Anterior cingulate cortex (tissue), 58 donors: ENCODE measurements at places on chromosomes 16 and 17.

GRCh38 chr16:66735891-66736290, 15.5 kb downstream of the DYNC1LI2 start:
- DNase-seq: no peak

DNA sequence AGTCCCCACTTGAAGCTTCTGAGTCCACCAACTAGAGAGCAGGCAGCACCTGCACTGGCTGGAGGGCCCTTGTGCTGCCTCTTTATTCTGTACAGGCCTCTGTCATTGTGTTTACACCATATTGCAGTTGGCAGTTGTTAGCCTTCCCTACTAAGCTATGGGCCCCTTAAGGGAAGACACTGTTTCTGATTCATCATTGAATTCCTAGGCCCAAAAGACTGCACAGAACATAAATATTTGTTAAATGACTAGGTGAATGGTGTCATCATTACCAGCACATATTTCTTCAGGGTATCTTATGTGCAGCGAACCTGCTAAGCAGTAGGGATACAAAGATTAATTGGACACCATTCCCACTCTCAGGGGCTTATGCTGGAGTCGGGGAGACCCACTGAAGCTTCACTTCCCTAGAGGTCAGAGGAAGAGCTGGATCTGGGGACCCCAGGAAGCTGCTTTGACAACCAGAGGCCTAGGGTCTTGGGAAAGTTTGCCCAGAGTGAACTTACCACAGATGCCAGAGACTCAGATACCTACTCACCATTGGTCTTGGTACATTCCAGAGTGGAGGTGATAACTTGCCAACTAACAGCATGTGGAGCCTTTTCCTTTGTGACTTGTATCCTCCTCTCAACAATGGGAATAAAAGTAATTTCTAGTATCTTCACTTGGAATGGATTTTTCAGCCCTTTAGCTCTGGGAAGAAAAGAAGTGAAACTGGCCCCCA, 28.7 kb upstream of the DDX52 start:
- no peak for DNase-seq

DNA sequence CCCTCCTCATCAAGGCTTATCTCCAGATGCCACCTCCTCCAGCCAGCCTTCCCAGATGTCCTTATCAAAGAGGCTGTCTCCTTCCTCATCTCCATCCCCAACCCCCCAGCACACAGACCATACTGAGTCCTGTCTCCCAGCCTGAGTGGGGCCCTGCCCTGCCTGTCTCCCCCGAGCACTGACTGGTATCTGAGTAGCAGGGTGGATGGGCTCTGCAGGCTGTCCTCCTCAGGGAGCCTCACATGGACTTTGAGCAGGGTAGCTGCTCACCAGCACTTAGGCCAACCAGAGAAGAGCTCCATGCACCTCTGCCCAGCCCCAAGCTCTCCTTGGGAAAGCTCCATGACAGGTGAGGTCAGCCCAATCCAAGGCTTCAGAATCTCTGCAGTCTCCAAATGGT, 20.0 kb upstream of the ITGA3 start:
- DNase-seq: no peak

- no peak for DNase-seq
Observed at GRCh38 chr17:7888184-7888920, at the start of gene CHD3. CHD3 (plus strand) TSS chr17:7888789; CDS start chr17:7889001, 212 bp downstream.

DNA sequence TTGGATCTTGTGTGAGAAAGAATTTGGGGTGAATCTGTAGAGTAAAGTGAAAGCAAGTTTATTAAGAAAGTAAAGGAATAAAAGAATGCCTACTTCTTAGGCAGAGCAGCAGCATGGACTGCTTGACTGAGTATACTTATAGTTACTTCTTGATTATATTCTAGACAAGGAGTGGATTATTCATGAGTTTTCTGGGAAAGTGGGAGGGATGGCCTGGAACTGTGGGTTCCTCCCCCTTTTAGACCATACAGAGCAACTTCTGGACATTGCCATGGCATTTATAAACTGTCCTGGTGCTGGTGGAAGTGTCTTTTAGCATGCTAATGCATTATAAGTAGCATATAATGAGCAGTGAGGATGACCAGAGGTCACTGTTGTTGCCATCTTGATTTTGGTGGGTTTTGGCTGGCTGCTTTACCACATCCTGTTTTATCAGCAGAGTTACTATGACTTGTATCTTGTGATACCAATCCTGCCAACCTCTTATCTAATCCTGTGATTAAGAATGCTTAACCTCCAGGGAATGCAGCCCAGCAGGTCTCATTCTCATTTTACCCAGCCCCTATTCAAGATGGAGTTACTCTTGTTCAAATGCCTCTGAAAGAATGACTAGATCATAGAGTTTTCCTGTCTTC, 58.7 kb downstream of the HSD17B2 start:
- no peak for DNase-seq

- no peak for DNase-seq
Observed at GRCh38 chr17:73697872-73698271, 53.6 kb upstream of the SDK2 start.

DNA sequence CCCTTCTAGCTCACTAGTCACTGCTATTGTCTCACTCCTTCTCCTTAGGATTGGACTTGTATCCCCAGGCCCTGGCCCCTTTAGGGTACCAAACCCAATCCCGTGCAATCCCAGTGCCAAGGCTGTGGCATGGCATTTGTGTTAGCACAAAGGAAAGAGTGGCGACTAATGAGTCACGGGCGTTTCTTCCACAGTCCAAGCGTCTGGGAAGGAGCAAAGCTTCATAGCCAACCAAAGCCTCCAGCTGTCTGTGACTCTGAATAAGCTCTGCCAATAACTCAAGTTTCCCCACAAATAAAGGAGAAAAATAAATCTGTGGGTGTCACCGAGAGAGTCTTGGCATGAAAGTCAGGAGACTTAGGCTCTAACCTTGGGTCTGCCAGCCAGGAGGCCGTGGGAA, 54.6 kb upstream of the COX10 start:
- DNase-seq: no peak

DNA sequence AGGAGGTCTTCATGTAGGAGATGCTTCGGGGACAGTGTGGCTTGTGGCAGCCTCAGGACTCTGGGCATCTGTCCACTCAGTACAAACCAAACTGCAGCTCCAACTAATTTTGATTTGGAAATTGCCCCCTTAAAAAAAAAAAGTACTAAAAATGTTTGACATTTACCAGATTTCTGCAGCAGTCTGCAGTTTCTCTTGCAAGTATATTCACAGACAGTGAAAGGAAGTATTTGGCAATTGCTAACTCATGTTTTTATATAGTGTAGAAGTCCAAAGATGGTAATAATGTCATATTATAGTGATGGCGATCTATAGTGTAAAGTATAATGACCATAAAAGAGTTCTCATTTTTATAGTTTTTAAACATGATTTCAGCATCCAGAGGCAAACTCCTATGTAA, 218.6 kb downstream of the PRKCA start:
- DNase-seq: no peak

DNA sequence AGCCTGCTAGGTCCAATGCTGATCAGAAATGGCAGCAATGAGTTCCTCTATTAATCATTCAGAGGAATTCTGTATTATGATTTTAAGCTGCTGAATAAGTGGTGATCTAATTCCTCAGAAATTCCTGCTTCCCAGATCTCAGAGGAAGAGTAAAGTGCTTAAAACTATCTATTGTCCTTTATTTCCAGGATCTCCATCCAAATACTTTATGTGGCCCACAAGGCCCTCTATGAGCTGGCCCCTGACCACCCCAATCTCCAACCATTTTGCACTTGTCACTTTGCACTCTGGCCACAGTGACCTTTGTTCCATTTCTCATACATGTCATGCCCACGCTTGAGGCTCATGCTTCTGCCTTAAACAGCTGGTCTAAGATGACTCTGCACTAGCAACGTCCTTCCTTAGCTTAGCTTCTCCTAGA, 93.7 kb downstream of the CA10 start:
- no peak for DNase-seq

DNA sequence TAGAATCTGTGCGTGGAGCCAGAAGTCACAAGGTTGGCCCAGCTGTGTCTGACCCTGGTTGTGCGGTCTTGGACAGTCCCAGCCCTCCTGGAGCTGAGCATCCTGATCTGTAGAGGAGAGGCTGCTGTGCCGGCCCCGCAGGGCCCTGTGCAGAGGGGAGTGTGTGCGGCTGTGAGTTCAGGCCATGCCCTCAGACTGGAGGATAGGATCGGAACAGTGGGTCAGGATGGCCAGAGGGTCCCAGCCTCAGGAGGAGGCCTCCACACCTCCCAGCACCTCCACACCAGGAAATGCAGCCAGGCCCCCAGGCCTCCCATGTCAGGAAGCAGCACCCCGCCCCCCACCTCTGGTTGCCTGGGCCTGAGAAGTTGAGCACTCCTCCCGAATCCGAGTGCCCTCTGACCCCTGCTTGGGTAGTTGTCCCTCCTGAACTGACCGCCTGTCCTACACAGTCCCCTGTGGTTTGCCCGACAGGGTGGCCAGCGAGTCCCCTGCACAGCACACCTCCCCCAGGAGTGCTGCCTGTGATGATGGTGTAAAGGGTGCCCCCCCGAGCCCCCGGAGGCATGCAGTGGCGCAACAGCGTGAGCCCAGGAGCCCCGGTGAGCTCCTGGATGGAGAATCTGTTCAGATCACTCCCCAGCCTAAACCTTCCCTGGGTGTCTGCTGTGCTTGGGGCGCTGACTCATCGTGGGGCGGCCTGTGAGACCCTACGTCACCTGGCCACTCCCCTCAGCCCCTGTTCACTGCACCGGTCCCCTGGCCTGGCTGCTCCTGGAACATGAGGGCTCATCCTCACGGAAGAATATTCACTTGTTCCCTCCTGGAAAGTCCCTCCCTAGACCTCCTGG, 285.2 kb downstream of the SEC14L1 start:
- no peak for DNase-seq

GRCh38 chr16:31458073-31458843, 1.0 kb upstream of the ARMC5 start:
- no peak for DNase-seq

GRCh38 chr16:87801679-87802259, 36.0 kb upstream of the KLHDC4 start:
- DNase-seq: no peak

DNA sequence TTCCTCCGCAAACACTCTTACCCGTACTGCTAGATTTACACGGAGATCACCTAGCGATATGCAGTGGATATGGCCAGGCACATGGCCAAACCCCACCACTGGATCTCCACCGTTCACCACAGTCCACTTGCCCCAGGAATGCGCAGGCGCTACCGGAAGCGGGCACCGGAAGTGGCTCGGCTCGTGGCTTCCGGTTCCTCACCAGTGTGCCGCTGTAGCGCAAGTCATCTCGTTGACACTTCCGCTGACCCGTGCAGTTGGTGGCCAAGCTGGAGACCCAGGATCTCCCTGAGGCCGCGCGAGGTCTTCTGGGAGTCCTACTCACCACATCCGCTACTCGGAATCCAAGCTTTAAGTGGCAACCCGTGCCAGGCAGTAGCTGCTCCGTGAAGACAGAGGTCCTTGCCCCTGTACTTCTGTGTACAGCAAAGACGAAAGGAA, 11.5 kb downstream of the ZNF597 start:
- DNase-seq: no peak

DNA sequence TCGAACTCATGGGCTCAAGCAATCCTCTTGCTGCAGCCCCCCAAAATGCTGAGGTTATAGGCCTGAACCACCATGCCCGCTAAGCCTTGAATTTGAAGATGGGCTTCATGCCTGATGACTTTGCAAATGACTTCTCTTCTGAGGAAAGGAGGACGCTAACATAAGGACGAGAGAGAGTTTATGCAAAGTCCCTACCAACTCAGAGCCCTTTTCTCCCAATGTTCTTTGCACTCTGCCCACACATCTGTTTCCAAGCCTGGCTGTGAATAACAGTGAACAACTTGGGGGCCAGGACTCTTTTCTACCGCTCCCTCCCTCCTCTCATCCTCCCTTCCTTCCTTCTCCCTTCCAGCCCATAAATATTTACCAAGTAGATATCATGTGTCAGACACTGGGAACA, 8.5 kb upstream of the NPIPB2 start:
- DNase-seq: no peak

GRCh38 chr16:59690216-59690615, 956.1 kb upstream of the GOT2 start:
- no peak for DNase-seq
